Suppressor macrophage treated with lipopolysaccharide for 1 hour (primary cell): ENCODE measurements at places on chromosomes 5 and 9.

DNA sequence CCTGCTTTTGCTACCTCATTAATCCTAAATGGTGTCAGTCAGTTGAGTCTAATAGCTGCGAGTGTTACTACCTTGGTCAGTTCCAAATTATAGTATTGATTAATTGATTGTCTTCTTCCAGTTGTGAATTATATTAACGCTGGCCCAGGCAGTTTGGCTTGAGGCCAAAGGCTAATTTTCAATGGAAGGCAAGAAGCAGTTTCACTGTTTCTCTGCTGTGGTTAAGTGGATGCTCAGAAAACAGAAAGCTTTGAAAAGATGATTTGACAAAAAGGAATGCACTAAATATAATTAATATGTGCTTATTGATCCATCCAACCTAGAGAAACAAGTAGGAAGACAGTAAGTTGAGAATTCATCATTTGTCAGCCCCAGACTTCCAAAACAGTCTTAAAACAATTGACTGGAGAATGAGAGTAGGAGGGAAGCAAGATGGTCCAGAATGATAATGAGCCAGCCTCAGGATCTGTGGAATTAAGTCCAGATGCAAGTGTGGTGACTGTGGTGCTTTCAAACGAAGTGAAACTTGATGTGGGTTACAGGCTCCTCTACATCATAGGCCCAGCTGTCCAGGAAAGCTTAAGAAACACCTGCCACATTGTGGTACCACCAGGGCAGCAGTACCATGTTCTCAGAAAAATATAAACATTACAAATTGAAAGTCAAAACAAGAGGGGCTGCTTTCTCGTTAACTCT, 1371.0 kb upstream of the DMAC1 start:
- DNase-seq, result no peak

GRCh38 chr5:159163701-159164046, 45.7 kb downstream of the RNF145 start:
- no peak for DNase-seq

GRCh38 chr5:65413822-65414221, 67.9 kb downstream of the ADAMTS6 start:
- DNase-seq, result no peak

DNA sequence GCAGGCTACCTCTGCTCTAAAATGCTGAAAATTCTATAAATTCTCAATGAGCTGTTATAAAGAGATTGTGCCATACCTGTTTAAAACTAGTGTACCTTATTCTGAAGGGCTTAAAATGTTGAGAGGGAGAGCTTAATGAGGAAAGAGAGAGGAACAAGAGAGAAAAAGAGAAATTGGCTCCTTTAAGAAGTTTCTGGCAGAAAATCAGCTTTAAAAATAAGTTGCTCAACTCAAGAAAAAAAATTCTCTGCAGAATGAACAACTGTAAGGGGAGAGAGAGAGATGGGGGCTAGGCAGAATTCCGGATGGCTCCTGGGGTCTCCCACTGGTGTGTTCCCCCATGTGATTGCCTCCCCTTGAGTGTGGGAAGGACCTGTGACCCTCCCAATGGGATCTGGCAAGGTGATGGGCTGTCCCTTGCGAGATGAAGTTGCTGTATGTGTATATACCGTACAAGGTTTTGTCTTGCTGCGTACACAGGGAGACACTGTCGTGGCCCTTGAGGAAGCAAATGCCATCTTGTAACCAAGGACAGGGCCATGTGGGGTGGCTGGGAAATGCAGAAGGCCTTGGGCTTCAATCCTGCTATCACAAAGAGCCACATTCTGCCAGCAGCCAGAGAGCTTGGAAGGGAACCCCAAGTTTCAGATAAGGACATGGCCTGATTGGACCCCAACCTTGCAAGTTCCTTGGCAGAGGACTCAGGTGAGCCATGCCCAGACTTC, 64.3 kb upstream of the S1PR3 start:
- peak; percentile 25 for DNase-seq

DNA sequence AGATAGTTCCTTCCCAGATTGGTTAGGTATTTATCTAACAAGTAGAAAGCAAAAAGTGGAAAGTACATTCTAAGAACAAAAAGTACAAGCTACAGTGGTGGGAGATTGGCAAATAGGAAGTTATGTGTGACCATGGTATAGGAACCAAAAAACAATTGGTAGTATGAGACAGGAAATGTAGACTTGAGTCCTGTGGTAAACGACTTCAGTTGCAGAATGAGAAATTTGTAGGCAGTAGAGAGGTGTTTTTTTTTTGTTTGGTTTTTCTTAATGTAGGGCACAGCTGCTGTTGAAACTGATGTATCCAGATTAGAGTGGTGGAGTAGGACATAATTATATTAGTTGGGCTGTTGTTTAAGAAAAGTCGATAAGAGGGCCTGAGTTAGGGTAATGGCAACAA, 72.0 kb downstream of the CCNH start:
- peak; percentile 29 for DNase-seq
